ENCODE measurements at places on chromosomes 5 and 9.
A peak's percentile ranks its signal among the peaks of the same experiment; 100 is the strongest.

DNA sequence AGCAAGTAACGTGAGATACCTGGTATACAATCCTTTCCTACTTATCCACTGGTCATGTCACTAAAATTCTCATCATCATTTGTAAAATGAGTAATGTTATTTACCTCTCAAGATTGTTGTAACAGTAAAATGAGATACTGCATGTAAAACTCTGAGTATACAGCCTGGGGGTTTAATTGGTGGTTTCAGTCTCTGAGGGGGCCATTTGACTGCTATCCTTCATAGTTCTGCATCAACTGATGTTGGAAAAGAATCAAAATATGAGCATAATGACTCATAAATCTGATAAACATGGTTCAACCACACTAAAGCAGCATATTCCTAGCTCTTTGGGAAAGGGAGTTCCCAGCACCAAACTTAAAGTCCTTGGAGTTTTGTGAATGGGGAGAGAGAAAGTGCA lies 181.0 kb upstream of the GHR start:
- no peak for DNase-seq

DNA sequence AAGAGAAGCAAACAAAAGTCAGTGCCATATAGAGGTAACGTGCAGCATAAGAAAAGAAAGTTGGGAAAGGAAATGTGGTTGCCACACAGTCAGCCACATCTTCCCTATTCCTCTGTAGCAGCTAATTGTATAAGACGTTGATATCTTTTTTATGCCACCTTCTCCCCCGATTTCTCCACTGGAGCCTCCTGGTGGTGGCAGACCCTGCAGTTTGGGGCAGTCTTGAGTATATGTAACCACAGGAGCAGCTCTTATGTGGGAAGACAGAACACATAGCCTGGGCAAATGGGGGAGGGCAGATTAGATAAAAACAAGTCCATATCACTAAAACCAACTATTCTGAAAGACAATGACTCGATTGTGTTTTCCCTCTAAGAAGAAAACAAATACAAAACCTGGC lies 99.7 kb downstream of the PLCXD3 start:
- DNase-seq, result no peak

DNA sequence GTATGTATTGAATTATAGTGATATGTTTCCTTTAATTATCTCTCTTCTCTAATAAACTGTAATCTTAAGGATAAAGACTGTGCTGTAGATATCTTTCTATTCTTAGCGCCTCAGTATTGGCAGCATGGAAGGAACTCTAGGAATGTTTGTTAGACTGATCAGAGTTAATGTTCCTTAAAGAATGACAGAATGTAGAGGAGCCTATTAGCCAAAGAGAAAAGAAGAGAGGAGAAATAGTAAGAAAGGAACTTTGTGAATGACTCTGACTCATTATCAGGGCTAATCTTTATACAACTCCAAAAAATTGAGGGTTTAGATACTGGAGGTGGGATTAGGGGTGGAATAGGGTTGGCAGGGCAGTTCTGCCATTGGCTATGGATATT lies 59.0 kb upstream of the NUDT12 start:
- no peak for DNase-seq

DNA sequence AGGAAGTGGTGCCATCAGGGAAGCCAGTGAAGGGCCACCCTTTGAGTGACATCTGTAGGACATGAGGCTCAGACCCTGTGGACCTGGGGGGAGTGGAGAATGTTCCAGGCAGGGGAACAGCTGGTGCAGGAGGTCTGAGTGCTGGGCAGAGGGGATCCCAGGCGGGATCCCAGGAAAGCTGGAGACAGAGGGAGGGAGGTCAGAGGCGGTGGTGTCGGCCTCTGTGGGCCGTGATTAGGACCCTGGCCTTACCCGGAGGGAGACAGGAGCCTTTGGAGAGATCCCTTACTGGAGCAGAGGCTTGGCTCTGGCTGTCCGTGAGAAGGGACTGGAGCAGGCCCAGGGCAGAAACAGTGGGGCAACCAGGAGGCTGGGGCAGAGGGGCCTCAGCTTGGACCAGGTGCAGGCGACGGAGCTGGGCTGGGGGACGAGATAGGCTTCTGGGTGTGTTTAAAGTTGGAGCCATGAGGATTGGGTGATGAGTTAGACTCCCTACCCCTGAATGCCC lies 12.1 kb upstream of the GRHPR start:
- no peak for DNase-seq

DNA sequence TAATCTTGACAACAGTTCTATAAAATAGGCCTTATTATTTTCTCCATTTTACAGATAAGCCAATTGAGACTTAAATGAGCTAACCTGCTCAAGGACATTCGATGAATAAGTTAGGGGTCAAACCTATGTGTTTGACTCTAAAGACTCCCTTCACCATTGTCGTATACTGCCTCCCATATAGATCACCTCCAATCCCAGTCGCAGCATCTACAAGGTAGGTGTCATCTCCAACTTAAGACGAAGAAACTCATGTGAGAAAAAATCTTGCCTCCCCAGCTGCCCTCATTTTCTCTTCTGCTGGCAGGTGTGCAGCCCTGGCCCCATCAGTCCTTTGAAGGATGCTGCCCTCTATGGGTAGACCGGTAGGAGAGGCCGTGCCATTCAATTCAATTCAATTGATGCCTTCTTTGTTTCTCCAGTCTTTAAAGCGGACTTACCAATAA lies 75.2 kb upstream of the SMARCA2 start:
- no peak for DNase-seq

GRCh38 chr5:140311011-140311467 lies 8.1 kb upstream of the PFDN1 start:
- DNase-seq, result no peak

GRCh38 chr5:81909677-81910076 lies 62.1 kb upstream of the ATG10 start:
- DNase-seq, result peak; percentile 59

- DNase-seq, result no peak
Measured at GRCh38 chr5:15757619-15758018, 257.6 kb downstream of the FBXL7 start.

- DNase-seq, result no peak
Measured at GRCh38 chr9:124724415-124725067, 46.6 kb downstream of the NR6A1 start.

- no peak for DNase-seq
Measured at GRCh38 chr9:127262602-127263001, 2.0 kb upstream of the GARNL3 start.

GRCh38 chr5:122332599-122333555 lies 20.8 kb downstream of the SNCAIP start:
- no peak for DNase-seq

DNA sequence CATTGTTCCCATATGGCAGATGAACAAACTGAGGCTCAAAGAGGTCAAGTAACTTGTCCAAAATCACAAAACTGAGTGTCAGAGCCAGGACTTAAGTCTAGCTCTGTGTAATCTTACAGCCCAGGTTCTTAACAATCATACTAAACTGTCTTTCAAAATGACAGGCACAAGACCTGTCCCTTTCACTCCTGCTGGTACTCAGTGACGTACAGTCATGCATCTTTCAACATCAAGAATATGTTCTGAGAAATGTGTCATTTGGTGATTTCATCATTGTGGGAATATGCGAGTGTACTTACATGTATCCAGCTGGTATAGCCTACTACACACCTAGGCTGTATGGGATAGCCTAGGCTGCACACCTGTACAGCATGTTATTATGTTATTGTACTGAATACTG lies 646.8 kb upstream of the WWC1 start:
- no peak for DNase-seq

GRCh38 chr5:17090839-17091238 lies 126.6 kb upstream of the BASP1 start:
- DNase-seq, result no peak

DNA sequence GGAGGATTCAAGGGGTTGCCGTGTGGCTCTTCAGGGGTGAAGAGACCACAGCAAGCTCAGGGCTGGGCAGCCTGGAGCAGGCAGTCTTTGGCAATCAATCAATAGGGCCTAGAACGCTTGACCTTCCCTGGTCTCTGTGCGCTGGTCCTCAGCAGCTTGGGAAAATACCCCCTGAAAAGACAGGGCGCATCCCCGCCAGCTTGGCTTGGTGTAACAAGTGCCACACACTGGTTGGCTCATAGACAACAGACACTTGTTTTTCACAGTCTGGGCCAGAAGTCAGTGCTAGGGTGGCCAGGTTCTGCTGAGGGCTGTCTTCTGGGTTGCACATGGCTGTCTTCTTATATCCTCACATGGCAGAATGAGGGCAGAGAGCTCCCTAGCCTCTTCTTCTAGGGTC lies 141.1 kb downstream of the HSD17B3 start:
- no peak for DNase-seq

DNA sequence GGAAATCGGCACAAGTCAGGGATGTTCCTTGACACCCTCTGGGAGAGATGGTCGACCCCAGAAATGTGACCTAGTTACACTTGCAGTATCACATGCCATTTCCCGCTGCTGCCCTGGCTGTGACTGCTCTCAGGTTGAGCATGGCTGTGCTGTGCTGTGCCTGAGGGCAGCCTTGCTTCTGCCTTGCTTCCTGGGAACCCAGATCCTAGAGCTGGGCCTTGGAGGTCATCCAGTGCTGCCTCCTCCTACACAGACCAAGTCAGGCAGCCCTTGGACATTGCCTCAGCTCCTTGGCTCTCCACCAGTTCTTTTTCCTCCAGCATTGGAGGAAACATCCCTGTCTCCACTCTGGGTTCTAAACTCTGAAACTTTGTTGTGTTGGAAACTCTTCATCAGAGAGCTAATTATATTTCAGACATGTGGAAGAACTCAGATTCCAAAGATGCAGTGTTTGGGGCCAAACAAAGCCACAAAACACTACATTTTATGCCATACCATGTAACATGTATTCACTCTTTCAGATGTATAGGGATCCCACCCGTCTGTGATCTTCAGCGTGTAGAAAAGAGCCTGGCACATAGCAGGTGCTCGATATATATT lies 6.1 kb downstream of the MAMDC2 start:
- DNase-seq, result no peak

DNA sequence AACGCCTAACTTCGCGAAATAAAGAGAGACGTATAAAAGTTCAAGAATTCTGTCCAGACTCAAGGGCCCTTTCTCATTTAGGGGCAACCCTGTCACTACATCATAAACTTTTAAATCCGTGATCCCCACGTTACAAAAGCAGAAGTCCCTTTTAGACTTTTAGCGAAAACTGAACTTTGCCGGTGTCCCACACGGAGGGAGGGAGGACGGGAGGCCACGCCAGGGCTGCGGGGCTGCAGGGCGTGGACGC lies 515 bp upstream of the F2R start:
- DNase-seq, result no peak

- DNase-seq, result no peak
Measured at GRCh38 chr5:92559331-92559730, 1021.7 kb downstream of the NR2F1-AS1 start.

- no peak for DNase-seq
Measured at GRCh38 chr9:16501141-16501540, 369.3 kb downstream of the BNC2 start.

GRCh38 chr5:53350991-53351770 lies 129.2 kb upstream of the FST start:
- DNase-seq, result no peak

- DNase-seq, result no peak
Measured at GRCh38 chr5:1542781-1543180, 19.0 kb upstream of the LPCAT1 start.

DNA sequence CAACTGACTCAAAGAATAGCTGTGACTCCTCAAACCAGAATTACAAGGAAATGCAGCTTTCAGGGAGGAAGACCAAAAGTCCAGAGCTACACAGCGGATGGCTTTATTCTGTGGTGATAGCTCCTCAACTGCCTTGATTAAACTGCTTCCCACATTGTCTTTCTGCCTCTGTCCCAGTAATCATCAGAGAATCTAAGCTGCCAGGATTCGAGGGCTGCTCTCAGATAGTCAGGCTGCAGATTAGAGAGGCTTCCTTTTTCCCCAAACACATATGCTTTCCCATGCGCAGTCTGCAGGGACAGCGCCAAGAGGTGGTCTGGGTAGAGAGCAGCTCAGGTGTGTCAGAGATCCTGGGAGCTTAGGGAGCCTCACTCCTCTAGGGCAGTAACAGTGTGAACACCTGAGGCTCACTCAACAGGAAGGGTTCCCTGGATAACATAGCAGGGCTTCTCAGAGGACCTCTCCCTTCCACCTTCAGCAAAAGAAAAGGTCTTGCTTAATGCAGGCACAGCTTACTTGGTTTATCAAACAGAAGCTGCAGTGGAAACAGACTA lies 439.9 kb upstream of the TLE4 start:
- no peak for DNase-seq

- DNase-seq, result no peak
Measured at GRCh38 chr9:122819791-122820489, 8.4 kb downstream of the PDCL start.

DNA sequence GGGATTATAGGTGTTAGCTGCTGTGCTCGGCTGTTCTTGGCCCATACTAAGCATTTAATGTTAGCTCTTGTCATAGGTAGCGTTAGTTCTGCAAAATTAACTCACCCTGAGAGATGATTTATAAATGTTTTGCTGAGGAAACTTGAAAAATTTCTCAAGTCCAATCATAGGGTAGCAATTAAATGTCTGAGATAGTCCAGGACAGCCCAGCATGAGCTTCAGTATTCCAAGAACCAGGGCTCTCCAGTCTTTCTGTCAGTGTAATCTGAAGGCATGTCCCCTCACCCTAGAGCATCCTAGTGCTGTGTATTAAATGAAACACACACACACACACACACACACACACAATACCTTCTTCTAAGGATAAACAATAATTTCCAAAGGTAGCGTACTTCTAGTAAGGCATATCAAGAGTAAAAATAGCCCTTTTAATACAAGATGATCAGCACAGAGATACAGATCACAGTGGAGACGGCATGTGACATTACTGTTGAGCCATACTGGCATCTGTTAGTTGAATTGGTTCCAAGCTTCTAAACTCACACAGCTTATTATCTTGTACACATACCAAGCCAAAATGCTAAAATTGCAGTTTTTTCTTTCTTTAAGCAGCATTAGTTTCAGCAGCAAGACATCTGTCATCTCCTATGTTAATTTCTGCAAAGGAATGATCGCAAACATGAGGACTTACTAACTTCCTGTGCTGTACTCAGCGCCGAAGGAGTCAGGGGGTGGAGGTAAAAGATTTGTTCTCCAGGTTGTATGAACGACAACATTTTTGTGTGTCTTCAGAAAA lies 46.3 kb upstream of the JMY start:
- no peak for DNase-seq

GRCh38 chr9:130593020-130593419 lies 13.6 kb downstream of the FUBP3 start:
- DNase-seq, result no peak

All from SIG-M5 (cell line).